Kidney glomerular epithelial cell (primary cell): ENCODE measurements at places on chromosomes 6 and 20.

- no peak for DNase-seq
Measured at GRCh38 chr6:111172563-111172962, 85.3 kb downstream of the SLC16A10 start.

DNA sequence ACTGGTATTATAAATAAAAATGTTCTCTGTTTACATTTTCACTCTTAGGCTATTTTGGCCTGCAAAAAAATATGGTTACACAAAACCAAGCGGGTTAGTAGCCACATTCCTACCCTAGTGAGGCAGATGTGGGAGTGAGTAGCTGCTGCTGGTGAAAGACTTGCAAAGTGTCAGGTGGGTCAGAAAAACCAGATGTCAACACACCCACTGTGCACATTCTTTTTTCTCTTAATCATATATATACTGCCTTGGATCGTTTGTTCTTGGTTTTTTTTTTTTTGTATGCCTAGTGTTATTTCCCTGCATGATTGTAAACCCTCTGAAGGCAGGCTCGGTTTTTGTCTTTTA is 68.0 kb upstream of the TFB1M start:
- no peak for DNase-seq

DNA sequence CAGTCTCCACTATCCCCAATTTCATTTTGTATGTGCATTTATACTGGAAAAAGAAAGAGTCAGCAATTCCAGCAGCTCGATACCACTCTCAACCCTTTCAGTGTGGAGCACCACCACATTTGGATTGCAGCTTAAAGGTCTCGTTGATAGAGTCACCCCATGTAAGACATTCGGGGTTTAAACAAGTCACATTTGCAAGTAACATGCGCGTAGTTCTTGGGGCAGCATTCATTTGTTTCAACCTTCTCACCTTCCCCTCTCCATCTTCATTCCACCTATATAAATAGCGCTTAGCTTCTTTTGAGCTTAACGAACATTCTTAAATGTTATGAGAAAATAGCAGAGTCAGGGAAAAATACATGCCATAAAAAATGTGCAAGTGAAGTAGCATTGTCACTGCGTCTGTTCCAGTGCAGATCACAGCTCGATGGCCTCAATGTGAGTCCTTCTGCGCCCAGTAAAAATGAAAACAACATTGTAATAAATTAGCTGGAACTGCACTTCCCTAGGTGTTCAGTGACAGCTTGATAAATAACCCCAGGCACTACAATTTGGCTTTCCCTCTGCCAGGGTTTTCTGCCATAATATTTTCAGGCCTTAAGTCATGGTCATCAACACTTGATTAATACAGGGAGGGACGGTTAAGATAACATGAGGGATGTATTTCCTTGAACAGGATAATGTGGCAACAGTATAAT is 737.8 kb upstream of the NRSN1 start:
- DNase-seq = no peak

DNA sequence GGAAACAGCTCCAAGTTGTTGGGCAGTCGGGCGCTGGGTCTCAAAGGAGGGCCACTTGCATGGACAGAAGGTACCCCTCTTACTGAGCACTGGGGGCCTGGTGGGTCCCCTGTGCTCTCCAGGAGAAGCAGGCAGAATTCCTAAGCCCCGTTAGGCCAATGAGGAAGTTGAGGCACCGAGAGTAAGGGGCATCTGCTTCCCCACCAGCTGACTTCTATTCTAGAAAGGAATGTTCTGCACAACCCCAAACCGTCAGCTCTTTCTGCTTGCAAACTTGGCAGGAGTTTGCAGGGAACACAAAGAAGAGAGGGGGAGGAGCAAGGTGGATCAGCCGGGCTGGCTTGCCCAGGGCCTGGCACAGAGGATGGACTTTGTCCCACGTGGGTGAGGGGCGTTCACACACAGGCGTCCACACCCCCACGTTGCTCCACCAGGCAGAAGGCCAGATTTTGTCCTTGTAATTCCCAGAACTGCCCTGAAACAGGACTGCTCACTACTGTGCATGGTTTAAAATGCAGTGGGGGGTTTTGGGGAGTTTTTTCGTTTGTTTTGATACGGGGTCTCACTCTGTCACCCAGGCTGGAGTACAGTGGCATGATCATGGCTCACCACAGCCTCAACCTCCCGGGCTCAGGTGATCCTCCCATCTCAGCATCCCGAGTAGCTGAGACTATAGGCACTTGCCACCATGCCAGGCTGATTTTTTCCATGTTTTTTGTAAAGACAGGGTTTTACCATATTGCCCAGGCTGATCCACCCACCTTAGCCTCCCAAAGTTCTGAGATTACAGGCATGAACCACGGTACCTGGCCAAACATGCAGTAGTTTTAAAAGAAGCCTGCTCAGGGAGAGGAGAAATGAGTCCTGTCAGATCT is 93.3 kb downstream of the SNX5 start:
- DNase-seq = peak; percentile 3

GRCh38 chr20:9258901-9259300 is 190.0 kb downstream of the PLCB4 start:
- no peak for DNase-seq

DNA sequence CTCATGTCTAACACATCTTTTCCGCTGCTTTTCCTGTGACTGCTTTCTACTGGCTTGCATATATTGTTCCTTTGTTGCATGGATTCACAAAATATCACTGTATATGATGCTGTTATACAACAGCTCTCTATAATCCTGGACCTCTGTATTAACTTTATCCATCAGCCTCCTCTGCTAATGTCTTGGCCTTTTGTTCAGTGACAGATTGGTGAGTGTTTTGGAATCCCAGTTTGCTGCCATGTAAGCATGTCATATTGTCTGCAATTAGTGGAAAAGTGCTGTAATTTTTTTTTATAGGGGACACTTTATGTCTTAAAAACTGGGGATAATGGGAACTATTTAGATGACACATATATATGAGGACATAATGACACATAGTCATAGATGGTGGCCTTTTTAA is 3.0 kb downstream of the RIMS1 start:
- no peak for DNase-seq

DNA sequence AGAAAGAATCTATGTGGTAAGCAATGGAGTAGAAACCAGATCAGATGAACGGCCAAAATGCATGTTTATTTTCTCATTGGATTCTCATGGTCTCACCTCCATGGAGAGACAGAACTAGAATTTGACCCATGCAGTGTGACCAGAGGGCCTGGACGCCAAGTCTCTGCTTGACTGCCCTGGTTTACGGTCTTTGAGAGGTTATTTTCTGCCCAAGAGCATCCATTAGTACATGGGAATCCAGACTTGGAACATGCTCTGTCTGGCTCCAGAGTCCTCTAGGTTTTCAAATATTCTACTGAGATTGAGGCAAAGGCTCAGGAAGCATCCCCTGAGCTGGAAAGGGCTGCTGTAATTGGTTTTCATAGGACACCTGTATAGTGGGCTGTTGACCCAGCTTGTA is 45.5 kb upstream of the UST start:
- DNase-seq = no peak

DNA sequence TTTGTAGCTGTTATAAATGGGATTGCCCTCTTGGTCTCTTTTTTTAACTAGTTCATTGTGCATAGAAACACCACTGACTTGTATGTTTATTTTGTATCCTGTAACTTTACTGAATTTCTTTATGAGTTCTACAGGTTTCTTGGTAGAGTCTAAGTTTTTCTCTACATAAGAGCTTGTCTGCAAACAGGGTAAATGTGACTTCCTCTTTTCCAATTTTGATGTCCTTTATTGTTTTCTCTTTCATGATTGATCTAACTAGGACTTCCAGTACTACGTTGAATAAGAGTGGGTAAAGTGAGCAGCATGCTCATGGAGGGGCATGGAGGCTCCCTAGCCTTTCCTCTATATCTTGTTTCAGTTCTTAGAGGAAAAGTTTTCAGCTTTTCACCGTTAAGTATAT is 3.0 kb upstream of the WFDC10A start:
- no peak for DNase-seq

DNA sequence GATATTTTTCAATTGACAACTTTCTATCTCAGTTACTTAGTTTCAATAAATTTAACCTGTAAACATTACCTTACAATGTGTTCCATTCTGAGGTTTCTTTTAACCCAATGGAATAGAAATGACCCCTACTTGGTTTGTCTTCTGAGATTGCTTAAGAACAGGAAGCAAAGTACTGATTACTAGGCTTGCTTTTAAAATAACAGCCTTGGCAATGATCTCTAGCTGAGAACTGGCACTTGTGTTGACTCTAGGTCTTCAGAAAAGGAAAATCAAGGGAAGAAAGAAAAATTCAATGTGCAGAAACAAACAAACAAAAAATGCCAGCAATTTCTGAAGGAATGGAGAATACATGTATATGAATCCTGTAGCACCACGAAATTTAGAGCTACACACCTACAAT is 66.1 kb downstream of the SYNE1 start:
- DNase-seq = no peak

- no peak for DNase-seq
Measured at GRCh38 chr6:167099707-167100106, 23.2 kb upstream of the CCR6 start.

DNA sequence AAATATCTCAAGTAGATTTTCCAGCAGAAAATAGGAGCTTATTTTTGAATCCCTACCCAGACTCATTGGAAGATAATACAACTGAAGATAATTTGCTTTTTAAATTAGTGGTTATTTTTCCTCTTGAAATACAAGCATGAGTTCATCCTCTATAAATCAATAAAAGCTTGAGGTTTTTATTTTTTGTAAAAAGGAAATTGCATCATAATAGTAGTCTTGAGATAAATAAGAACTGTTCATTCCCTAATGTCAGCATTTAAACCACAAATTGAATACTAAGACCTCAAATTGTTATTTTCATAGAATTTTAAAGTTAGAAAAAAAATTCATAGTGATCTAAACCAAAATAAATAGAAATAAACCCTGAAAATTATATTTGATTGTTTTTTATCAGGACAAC is 719.1 kb downstream of the CD109 start:
- no peak for DNase-seq

- peak; percentile 57 for DNase-seq
Measured at GRCh38 chr20:44552950-44553908, 29.1 kb upstream of the PKIG start.

DNA sequence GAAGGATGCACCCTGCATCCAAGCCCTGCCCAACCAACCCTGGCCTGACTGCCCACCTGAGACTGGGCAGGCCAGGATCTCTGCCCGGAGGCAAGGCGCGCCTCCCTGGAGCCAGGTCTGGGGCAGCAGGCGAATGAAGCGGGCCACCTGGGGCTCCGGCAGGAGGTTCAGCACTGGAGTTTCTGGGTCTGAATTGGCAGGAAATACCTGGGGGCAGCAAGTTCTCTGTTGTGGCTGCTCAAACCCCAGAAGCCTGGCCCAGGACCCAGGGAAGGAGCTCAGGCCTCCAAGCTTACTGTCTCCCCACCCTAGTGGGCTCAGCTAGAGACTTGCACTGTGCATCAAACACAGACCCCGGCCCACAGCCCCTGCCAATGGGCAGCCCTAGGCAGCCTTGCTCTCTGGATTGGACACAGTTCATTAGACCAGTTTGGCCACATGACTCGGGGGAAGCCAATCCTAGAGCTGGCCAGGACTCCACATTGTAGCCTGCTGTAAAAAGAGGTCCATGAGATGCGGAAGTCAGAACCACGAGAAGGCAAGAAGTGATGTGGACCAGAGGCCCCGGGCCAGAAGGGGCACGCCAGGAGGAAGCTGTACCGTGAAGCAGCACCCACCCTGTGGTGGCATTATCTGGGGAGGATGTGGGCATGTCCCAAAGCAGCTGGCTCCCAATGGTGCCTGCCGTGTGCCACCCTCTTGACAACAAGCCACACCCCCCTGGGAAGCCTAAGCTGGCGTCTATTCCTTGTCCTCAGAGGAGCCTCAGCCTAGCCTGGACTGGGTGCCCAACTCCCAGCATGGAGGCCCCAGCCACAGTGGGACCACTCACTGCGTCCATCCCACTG is 3.1 kb downstream of the CPXM1 start:
- DNase-seq = no peak

DNA sequence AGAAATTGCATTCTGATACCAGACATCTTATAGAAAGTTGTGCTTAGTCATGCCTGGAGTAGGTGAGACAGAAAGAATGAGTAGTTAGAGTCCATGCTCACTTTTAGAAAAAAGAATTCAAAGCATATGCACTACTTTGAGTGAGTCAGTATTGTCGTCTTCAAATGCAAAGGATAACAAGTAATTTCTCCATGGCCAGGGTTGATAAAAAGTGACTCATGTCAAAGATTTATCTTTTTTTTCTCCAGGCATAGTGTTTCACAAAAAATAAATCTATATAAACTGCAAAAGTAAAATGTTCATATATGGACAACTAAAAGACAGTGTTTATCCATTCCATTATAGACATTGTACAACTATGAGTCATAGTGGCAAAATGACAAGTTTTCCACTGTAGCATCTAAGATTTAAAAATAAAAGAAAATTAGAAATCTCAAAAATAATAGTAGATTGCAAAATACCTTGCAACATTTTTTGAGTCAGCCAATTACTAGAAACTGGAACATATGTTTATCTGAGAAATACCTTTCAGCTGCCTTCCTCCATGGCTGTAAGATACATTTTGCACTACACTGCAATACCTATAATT is 329.6 kb downstream of the GRIK2 start:
- DNase-seq = no peak

DNA sequence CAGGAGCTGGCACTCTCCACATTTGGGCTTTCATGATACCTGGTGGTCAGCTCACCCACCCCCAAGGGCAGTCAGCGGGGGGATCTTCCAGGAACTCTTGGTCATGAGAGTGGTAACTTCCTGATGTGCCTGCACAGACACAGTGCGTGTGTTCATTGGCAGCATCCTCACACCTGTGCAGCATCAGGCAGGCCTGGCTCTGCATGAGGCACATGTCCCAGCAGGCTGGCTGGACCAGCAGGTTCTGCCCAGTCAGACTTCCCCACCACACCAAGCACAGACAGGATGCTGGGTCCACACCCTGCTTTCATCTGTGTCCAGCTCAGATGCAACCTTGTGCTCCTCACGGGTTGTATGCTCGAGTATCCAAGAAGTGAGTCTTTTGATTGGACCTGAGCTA is 15.7 kb upstream of the UNC93A start:
- DNase-seq = no peak

DNA sequence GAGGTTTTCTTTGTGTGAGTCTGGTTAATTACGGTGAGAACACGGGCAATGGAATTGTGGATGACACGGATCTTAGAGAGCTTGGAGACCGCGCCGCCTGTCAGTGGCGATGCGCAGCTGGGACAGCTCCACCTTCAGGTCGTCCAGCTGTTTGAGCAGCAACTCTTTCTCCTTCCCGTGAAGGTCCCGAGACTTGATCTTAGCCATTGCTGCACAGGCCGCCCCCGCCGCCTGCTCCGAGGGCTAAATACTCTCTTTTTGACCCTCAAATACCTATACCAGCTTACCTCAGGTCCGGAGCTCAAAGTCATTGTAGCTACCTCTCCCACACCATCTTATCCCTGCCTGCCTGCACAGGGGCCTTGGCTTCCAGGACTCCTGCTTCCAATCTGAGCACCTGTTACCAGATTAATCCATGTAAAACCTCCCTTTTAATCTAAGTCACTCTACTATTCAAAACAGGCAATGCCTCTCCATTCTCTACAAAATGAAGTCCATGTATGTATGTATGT is 100.2 kb downstream of the PREP start:
- no peak for DNase-seq
